ENCODE measurements at places on chromosomes 6 and 20. TPM values are rescaled to one million over a fixed set of nuclear protein-coding genes. Genes with fewer than 3 reads are reported as not detected.
A peak's percentile ranks its signal among the peaks of the same experiment; 100 is the strongest.

DNA sequence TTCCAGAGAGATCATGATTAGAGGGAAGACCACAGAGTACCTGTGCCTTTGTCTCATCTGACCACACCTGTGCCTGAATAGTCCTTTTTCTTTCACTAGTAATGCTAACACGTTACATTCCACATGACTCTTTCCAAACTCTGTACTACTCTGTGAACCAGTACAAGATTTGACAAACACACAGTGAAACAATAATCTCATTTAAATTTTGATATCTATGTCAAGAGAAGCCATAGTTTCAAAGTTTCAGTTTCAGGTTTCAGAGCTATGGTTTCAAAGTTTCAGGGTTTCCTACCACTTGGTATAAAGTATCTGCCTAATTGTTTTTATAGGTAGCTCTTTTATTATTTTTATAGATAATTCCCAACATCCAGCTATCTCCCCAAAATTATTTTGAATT is 62.0 kb upstream of the PHACTR2 start:
- no peak for DNase-seq

The NT5E gene
- total RNA-seq: 6.0 TPM

GRCh38 chr6:138805016-138805765 is 9.3 kb downstream of the ECT2L start:
- no peak for DNase-seq

The DCDC2 gene
- 2.5 TPM for total RNA-seq

- DNase-seq: no peak
Measured at GRCh38 chr20:54058420-54059139, 11.8 kb downstream of the BCAS1 start.

The ELOVL2 gene
- 15.3 TPM for total RNA-seq

DNA sequence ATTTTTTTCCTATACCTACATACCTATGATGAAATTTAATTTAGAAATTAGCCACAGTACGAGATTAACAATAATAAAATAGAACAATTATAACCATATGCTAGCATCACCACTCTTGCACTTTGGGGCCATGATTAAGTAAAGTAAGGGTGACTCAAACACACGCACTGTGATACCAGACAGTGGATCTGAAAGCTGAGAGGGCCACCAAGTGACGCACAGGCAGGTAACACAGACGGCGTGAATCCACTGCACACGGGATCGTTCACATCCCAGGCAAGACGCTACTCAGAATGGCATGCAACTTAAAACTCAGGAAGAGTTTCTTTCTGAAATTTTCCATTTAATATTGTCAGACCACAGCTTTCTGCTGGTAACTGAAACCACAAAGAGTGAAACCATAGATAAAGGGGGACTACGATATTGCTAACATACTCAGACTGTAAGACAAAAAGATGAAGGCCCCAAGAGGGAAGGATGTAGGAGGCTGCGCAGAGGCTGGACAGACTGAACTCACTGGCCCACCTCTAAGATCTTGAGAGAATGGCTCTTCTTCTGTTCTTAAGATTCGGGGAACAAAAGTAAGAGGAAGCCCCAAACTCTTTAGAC is 17.9 kb downstream of the RRBP1 start:
- DNase-seq: no peak

DNA sequence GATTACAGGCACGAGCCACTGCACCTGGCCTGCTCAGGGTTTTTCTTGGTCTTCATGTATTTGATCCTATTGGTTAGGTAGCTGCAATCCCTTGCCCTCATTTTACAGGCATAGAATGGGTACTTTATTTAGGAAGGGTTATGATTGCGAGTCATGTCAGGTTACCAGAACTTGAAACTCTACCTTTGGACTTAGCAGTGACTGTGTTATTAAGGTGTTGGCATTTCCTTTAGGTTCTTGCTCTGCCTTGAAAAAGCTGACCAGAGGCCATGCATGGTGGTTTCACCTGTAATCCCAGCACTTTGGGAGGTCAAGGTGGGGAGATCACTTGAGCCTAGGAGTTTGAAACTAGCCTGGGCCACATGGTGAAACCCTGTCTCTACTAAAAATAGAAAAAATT is 24.5 kb downstream of the JARID2 start:
- DNase-seq: no peak

The CCN6 gene
- total RNA-seq: not detected

- no peak for DNase-seq
Measured at GRCh38 chr6:41894366-41895299, 542 bp downstream of the USP49 start.

The PBOV1 gene
- total RNA-seq: not detected

The GJA10 gene
- not detected for total RNA-seq

The OPRM1 gene
- 24.1 TPM for total RNA-seq

- DNase-seq: no peak
Measured at GRCh38 chr6:158293122-158293521, 19.1 kb upstream of the TULP4 start.

The RBM24 gene
- 12.8 TPM for total RNA-seq

DNA sequence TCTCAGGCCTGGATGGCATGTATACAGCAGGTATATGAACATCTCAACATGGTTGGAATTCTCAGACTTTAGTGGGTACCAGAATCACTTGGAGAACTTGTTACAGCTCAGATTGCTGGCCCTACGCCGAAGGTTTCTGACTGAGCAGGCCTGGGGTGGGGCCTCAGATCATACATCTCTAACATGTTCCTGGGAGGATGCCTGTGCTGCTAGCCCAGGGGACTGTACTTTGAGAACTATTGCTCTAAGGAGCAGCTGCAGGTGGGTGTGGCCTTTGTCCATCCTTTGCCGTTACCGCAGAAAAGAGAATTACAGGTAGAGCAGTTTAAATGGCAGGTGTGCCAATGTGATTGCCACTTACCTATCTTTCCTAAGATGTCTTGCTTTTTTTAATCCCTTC is 310.5 kb upstream of the JAG1 start:
- no peak for DNase-seq

DNA sequence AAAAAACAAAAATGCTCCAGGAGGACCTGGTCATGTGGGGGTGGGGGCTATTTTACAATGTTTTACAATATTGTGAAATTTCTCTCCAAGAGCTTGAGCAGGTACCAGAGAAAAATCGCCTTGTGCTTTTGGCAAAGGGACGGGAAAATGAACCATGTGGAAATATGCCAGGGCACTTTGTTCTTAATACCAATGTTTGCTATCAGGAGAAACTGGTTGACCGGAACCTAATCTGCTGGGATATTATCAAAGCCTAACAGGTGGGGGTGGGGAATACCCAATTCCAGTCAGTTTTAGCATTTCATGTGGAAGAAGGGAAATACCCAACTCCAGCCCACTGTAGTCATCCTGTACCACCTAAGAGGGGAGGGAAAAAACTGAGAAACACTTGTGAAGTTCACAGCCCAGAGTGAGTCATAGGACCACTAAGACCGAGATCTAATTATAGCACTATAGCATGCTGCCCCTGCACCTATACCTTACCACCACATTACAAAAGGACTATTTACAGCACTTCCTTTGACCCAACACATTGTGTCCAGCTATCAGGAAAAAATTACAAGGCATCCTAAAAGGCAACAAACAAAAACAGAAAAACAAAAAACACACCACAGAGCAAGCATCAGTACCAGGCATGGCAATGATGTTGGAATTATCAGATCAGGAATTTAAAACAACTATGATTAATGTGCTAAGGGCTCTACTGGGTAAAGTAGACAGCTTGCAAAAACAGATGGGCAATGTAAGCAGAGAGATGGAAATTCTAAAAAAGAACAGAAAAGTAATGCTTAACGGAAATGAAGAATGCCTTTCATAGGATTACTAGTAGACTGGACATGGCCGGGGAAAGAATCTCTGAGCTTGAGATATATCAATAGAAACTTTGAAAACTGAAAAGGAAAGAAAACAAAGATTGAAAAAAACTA is 84.1 kb upstream of the POPDC3 start:
- no peak for DNase-seq

GRCh38 chr6:158060455-158061360 is 79.0 kb downstream of the SYNJ2 start:
- no peak for DNase-seq

DNA sequence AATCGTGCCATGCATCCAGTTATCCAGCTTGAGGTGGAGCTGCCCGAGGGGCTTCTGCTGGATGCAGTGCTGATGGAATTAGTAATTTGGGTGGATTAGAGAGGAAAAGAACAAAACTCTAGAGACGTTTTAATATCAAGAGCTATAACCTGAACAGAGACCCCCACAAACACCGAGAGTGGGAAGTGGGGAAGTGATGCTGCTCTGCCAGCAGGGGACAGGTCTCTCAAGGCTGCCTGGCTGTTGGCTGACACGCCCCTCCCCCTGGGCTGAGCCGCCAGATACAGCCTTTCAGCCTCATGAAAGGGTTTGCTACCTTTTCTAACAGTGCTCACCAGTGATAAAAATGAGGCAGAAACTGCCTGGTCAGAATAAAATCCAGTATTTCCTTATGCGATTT is 9.6 kb downstream of the LEMD2 start:
- DNase-seq: no peak

- DNase-seq: peak; percentile 43
Measured at GRCh38 chr20:43191946-43192863, 2.5 kb upstream of the PTPRT start.

The PTGIS gene
- total RNA-seq: 1.2 TPM

DNA sequence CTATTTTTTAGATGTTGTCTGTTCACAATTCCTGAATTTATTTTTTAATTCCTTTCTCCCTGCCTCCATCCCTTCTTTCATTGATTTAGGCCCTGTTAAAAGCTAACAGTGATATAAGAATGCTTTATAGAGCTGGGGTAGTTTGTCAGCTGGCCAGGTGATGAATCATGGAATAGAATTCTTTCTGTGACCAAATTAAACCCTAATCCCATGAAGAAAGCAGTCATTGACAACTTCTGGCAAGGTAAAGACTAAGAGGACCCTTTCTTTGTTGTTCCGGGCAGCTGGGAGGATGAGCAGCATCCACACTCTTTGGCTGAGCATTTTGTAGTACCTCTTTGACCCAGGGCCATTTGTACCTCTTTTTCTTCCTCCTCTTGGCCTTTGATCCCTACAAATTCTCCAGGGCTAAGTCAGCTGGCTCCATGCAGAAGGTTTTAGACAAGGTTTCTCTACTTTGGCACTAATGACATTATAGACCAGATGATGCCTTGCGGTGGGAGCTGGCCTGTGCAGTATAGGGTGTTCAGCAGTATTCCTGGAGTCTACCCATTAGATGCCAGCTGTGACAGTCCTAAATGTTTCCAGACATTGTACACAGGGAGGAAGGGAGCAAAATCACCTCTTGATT is 102.9 kb downstream of the SLX4IP start:
- DNase-seq: no peak

DNA sequence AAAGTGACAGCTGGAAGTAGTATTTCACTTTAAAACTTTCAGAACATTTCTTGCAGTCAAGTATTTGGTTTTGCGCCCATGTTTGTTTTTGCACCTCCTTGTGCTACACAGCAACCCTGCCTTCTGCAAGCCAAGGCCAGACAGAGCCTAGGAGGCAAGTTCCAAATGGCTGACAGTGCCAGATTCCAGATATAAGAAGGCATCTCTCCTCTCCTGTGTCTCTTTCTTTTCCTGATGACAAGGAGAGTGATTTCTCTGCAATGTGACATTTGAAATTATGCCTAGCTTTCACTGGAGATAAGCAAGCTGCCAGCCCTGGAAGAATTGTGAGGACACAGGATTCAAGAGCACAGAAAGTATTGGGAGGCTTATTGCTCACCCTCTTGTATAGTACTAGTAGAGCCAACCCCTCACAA is 149.1 kb upstream of the TENT5A start:
- no peak for DNase-seq

- no peak for DNase-seq
Measured at GRCh38 chr20:44041001-44041400, 126.3 kb downstream of the TOX2 start.

- no peak for DNase-seq
Measured at GRCh38 chr20:47656318-47656717, 129.0 kb downstream of the SULF2 start.

The ARMC2 gene
- 45.7 TPM for total RNA-seq

- DNase-seq: peak; percentile 86
Measured at GRCh38 chr20:14337400-14338171, at the start of gene FLRT3. Gene FLRT3 (minus strand): TSS chr20:14337612. CDS start chr20:14327506, 10,106 bp downstream.

DNA sequence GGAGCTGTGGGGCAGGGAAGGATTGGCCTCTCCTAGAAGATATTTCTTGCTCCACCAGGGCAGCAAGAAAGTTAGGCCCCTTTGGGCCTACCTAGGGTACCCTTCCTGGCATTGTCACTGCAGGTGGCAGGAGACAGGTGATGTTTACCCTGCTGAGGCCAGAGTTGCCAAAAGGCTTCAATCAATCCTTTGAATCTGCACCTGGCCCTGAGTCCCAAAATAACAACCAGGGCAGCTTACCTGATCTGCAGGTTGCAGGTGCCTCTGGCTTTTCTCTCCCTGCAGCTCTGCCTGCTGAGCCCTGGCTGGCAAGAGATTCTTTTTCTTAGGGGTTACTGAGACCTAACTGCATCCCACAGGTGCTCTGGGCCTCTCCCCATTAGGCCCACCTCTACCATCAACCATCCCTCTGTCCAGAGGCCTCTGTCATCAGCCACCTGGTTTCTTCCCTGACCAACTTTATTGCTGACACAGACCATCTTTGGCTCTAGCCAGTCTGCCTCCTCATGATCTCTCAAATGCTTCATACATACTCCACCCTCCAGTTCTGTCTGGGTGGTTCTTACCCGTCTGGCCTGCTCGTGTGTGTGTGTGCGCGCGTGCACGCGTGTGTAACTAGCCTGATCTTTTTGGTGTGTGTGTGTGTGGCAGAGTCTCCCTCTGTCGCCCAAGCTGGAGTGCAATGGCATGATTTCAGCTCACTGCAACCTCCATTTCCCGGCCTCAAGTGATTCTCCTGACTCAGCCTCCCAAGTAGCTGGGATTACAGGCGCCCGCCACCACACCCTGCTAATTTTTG is 13.7 kb downstream of the BCL2L1 start:
- no peak for DNase-seq

GRCh38 chr6:1250489-1251197 is 61.3 kb upstream of the FOXQ1 start:
- DNase-seq: no peak

DNA sequence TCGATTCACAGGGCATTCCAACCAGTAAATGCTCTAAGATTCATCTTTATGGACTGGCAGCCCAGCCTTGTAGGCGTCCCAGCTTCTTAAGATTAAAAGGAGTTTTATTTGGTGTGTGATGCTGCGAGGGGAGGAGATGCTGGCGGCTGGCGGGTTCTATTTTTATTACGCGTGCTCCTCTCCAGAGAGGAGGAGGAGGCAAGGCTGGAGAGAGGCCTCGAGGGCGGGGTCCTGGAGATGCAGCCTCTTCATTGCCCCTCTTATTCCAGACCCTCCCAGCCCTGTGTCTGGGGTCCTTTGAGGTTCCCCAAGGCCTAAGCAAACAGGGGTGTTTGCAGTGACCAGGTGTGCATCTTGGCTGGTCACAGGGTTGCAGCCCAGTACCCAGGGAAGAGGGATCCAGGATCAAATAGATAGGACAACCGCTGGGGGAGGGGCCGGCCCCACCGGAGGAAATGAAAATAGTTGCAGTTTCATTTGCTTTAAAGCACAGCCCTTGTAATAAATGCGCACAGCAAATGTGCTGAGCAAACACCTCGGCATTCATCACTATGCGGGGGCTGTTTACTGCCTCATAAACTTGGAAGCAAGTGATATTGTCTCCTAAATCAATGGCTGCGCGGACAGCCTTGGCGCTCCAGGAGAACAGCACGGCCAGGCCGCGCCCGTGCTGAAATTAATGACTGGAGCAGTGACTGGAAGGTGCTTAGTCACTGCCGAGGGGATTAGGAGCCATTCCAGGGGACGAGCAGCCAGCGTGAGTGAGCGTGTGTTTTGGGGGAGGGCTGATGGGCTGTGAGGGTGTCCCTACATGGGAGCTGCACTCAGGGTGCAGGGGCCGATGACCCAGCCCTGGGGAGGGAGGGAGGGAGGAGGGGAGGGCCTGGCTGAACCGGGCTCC is 83.0 kb downstream of the TMEM242 start:
- DNase-seq: peak; percentile 53

The HLA-DQA2 gene
- 1.0 TPM for total RNA-seq

The LTA gene
- 0.76 TPM for total RNA-seq

The C20orf144 gene
- total RNA-seq: not detected
